ENCODE measurements at places on chromosomes 3 and 15.

DNA sequence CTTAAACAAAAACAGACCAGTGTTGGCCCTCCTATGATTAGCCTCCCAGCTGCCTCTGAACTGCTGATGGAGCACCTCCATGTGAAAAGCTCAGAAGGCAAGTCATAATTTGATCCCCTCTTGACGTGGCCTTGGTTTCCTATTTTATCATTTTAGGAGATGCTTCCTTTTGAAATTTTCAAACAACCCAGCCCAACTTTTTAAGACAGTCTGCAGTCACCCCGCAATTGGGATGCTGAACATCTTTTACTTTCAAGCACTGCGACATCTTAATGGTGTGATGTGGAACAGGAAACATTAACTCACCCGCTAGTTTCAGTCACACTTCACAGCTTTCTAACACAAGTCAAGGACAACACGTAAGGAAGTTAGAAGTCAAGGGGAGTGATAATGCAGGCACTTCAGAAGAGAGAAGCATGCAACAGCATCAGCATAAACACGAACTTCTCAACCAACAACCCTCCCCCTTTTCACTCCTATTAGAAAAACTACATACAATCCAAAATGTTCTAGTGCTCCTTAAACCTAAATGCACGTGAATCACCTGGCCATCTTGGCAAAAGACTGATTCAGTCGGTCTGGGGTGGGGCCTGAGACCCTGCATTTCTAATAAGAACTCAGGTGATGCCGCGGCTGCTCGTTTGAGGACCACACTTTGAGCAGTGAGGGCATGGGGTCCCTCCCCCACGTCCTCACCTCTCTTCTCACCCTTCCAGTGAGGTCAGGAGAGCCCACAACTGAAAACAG is 161.5 kb downstream of the FOXP1 start:
- DNase-seq = no peak

- no peak for DNase-seq
Measured at GRCh38 chr15:101702077-101702476, 22.2 kb downstream of the TARS3 start.

GRCh38 chr3:55491296-55491816 is 4.2 kb upstream of the WNT5A start:
- DNase-seq = no peak

GRCh38 chr3:48128774-48129173 is 59.4 kb downstream of the CDC25A start:
- DNase-seq = no peak

GRCh38 chr15:84616235-84616634 is 15.4 kb downstream of the ZSCAN2 start:
- DNase-seq = no peak
